ENCODE measurements at places on chromosomes 3 and 15. TPM values are rescaled to one million over a fixed set of nuclear protein-coding genes. Genes with fewer than 3 reads are reported as not detected.

DNA sequence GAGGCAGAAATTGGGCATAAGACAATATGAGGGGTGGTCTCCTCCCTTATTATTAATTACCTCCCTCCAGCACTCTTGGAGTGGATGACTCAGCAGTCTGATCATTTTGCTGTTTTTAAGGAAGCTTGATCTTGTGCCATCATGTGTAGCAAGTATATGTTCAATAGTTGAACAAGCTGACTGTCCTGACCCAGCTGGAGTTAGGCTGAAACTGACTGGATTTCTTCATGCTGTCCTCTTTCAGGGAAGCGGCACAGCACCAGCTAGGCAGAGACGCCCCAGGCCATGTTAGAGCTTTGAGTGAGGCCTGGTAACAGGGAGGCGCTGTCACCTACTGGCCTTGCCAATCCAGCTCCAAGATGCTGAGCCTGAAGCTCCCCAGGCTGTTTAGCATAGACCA, 54.4 kb upstream of the KIF23 start:
- no peak for DNase-seq

GRCh38 chr3:14199641-14200040, 21.0 kb downstream of the LSM3 start:
- DNase-seq: no peak

DNA sequence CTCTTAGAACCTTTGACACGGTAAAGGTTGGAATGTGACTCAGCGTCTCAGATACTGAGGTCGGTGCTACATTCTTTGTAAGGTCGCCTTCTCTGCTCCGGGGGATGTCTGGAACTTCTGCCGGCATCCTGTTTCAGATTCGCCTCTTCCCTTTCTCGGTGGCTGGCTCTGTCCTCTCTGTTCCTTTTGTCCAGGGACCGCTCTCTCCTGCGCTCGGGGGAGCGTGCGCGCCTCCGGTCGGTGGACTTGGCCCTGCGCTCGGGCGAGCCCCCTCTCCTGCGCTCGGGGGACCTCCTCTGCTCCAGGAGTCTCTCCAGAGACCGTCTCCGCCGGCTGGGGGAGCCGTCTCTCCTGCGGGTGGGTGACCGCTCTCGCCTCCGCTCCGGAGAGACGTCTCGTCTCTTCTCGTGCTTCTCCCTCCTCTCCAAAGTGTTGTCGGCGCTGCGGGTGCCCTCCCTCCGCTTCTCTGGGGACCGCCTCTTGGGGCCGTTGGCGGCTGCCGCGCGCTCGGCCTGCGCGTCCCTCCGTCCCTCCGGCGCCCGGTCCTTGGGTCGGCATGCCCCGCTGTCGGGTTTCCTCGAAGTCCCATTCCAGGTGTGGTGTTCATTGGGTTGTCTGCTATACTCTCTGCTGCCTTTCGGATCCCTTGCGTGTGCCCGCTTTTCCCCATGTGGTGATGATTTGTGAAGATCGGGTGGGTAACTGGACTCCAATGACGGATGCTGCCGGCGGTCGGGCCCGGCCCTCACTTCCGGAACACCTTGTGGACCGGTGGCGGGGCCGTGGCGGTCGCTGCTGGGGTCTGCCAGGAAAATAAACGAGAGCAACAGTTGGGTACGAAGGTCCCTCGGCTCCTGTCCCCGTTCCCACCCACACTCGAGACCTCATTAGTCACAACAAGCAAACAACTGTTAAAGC, 668.8 kb upstream of the ADAMTS9 start:
- peak; percentile 64 for DNase-seq

GRCh38 chr3:185351396-185351795, 11.5 kb upstream of the MAP3K13 start:
- no peak for DNase-seq

GRCh38 chr3:58117561-58118181, 93.1 kb downstream of the DNASE1L3 start:
- DNase-seq: no peak

DNA sequence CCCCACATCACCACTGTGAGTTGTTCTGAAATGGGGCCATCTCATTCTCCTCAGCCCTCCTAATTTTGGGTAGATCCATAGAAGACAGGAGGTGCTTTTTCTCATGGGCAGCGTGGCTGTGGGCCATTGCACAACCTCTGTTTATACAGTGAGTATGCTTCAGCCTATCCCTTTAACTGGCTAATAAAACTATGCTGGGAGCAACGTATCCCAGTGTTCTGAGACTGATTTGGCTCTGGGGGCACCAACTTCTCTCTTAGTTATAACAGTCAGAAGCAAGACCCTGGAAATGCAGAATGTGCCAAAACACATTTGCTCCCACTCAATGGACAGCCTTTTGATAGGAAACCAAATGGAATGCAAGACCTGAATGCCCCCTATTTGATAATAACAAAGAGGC, 97.1 kb upstream of the ICE2 start:
- DNase-seq: no peak

The CHCHD6 gene
- total RNA-seq: 17.1 TPM

The TRIM69 gene
- total RNA-seq: 25.4 TPM

The NCKIPSD gene
- total RNA-seq: 18.3 TPM

The EHHADH gene
- 12.0 TPM for total RNA-seq

The TGM5 gene
- not detected for total RNA-seq

All from upper lobe of right lung (tissue), 1 donor.